Activated CD8-positive, alpha-beta memory T cell treated with anti-CD3 and anti-CD28 coated beads for 1 hour (primary cell): ENCODE measurements at places on chromosomes 7 and 10.

DNA sequence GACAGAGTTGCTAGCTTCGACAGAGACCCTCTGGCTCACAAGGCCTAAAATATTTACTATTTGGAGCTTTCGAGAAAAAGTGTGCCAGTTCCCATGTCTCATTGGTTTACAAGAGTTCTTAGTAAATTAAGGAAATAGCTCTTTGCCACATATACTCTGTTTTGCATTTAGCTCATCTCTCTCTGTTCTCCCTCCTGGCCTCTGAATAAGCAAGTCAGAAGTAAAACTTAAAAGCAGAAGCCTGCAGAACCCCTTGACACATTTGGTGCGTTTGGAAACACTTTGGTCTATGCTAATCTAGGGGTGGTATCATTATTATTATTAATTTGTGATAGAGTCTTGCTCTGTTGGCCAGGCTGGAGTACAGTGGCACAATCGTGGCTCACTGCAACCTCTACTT lies 6.4 kb downstream of the CARD11 start:
- DNase-seq, result no peak

GRCh38 chr10:78934532-78934898 lies 134.3 kb upstream of the ZMIZ1 start:
- no peak for DNase-seq

DNA sequence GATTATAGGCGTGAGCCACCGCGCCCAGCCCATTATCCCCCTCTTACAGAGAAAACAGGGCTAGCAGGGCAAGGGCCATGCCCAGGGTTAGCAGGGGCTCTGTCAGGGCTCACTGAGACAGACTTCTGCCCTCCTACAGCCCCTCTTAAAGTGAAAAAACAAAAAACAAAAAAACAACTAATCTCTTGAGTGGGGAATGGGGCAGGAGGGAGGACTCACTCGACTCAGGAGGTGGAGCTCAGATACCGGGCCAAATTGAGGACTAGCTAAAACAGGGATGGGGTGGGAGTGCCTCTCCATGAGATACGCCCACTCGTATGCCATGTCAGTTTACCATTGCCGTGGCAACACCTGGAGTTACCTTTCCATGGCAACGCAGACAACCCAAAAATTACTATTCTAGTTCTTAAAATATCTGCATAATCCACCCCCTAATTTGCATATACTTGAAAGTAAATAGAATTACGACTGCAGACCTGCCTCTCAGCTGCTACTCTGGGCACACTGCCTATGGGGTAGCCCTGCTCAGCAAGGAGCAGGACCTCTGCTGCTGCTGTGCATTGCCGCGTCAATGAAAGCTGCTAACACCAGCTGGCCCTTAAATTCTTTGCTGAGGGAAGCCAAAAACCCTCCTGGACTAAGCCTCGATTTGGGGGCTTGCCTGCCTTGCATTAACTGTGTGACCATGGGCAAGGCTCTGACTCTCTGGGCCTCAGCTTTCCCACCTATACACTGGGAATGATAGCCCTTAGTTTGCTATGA lies 13.4 kb downstream of the SSC4D start:
- no peak for DNase-seq

GRCh38 chr7:18175801-18176450 lies 148.3 kb upstream of the PRPS1L1 start:
- DNase-seq, result no peak

DNA sequence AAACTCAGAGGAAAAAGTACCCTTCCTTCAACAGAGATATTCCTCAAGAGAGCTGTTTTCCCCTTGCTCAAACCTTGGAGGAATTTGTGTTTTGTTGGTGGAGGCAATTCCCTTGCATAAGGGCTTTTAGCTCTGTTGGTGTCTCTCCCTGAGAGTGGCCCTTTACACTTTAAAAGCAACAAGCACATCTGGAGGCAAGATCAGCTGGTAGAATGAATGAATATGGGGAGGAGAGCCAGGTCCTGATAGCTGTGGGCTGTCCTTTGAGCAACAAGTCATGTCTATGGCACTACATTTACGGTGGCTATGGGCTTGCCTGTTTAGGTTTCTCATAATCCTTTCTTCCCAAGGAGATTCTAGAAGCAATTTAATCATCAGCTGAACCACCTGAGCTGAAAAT lies 384.0 kb downstream of the SORCS3 start:
- no peak for DNase-seq

DNA sequence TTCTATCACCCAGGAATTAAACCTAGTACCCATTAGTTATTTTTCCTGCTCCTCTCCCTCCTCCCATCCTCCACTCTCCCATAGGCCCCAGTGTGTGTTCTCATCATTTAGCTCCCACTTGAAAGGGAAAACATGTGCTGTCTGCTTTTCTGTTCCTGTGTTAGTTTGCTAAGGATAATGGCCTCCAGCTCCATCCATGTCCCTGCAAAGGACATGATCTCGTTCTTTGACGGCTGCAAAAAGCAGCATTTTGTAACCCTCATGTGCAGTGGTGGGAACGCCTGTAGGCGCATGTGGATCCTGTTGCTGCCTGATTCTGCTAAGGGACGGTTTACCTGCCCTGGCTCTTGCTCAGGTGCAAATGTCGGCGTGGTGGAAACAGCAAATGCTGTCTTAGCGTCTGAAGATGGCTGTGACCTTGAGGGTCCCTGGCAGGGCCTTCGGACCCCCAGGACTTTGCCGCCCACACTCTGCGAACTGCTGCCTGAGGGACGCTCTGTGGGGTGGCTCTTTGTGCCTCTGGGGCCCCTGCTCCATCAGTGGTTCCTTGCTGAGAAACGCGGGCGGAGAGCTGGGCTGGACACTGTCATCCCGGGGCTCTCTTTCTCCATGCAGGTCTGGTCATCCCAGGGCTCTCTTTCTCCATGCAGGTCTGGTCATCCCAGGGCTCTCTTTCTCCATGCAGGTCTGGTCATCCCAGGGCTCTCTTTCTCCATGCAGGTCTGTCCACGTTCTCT lies 5.6 kb upstream of the MTG1 start:
- no peak for DNase-seq
